Endodermal cell (in vitro differentiated cells): ENCODE measurements at places on chromosomes 6 and 20. TPM values are rescaled to one million over a fixed set of nuclear protein-coding genes. Genes with fewer than 3 reads are reported as not detected.

The BPIFB1 gene
- 0.24 TPM in 1 of 3 replicates, not detected in the others for total RNA-seq

The PPP1R14C gene
- 0.17 to 0.20 TPM in 2 of 3 replicates, not detected in the other for total RNA-seq

The ARMC12 gene
- 0.47 and 0.57 TPM in 2 replicates for total RNA-seq

The PAQR8 gene
- total RNA-seq: 5.4 and 5.9 TPM in 2 replicates

The ACSS1 gene
- total RNA-seq: 0.22 and 0.23 TPM in 2 replicates

GRCh38 chr6:83430611-83431544, at the start of gene ME1:
ME1 (minus strand) TSS chr6:83431051; CDS start chr6:83430954, 97 bp downstream.
- H3K36me3 ChIP-seq: no peaks in the 10 kb centered on the region
- no peaks in the 10 kb centered on the region for H3K4me1 ChIP-seq
- peak within 1 kb of the TSS; percentile 81 for H3K4me3 ChIP-seq
- peak; percentile 92 for DNase-seq
- no peaks in the 10 kb centered on the region for H3K27me3 ChIP-seq
- peak within 1 kb of the TSS; percentile 78 for H3K27ac ChIP-seq

- no peaks in the 10 kb centered on the region for H3K36me3 ChIP-seq
- no peak overlapping the region for H3K27ac ChIP-seq
- no peak overlapping the region for H3K4me3 ChIP-seq
- H3K27me3 ChIP-seq: peaks cover 9% of the 10 kb centered on the region
These were observed 13.3 kb upstream of the ENPP5 start for GRCh38 chr6:46184114-46184513.

DNA sequence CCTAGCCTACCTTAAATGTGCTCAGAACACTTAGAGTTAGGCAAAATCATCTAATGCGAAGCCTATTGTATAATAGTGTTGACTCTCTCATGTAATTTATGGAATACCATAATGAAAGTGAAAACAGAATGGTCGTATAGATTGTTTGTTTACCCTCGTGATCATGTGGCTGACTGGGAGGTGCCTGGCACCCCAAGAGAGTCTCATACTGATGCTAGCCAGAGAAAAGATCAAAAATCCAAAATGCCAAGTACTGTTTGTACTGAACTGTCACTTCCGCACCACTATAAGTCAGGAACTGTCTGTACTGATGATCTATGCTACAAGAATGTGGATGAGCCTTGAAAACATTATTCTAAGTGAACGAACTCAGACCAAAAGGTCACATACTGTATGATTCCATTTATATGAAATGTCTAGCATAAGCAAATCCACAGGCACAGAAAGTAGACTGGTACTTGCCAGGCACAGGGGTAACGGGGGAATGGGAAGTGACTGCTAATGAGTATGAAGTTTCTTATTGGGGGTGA, 22.4 kb downstream of the ZMYND8 start:
- no peak overlapping the region for H3K4me3 ChIP-seq
- H3K27ac ChIP-seq: no peak overlapping the region
- DNase-seq: no peak
- no peaks in the 10 kb centered on the region for H3K27me3 ChIP-seq

- H3K27ac ChIP-seq: no peak overlapping the region
- H3K36me3 ChIP-seq: no peaks in the 10 kb centered on the region
- peak; percentile 81 for DNase-seq
- H3K4me3 ChIP-seq: peak overlapping the region; percentile 35
- H3K27me3 ChIP-seq: peaks cover 100% of the 10 kb centered on the region
These were observed 516 bp upstream of the IRF4 start for GRCh38 chr6:390914-391558.

GRCh38 chr6:132007474-132008190, 56.5 kb upstream of the CCN2 start:
- no peaks in the 10 kb centered on the region for H3K4me1 ChIP-seq
- H3K27ac ChIP-seq: no peak overlapping the region
- no peaks in the 10 kb centered on the region for H3K36me3 ChIP-seq

- no peaks in the 10 kb centered on the region for H3K4me1 ChIP-seq
- no peaks in the 10 kb centered on the region for H3K36me3 ChIP-seq
- H3K27me3 ChIP-seq: peaks cover 15% of the 10 kb centered on the region
- H3K4me3 ChIP-seq: no peak overlapping the region
- H3K27ac ChIP-seq: no peak overlapping the region
- DNase-seq: peak; percentile 6
These were observed 223.2 kb upstream of the EXOC2 start for GRCh38 chr6:916131-916530.

GRCh38 chr20:20201124-20201523, 148.8 kb downstream of the CFAP61 start:
- peaks cover 16% of the 10 kb centered on the region for H3K4me1 ChIP-seq
- DNase-seq: no peak
- no peak overlapping the region for H3K27ac ChIP-seq
- no peaks in the 10 kb centered on the region for H3K27me3 ChIP-seq

DNA sequence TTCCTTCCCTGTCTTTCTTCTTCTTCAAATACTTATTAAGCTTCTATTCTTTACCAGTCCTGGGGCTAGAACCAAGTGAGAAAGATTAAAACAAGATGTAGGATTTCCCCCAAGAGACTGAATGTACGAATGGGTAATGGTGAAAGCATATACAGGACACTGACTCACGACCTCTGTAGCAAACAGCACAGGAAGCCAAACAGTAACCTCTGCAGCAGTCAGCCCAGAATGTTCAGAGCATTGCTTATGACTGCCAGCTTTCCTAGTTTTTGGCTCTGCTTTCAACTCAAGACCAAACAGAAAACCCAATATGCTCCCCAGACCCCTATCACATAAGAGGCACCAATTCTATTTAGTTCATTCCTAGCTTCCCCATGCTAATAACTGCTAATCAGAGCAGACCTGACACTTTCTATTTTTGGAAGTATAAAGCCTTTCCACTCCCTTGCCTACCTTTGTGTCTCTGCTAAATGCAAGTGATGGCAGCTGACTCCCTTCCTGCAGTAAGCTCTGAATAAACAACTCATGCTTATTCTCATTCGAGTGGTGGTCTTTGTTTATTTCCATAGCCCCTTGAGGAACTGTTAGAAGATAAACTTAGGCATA, 690.6 kb downstream of the EPM2A start:
- no peaks in the 10 kb centered on the region for H3K36me3 ChIP-seq
- H3K4me3 ChIP-seq: no peak overlapping the region
- H3K27me3 ChIP-seq: no peaks in the 10 kb centered on the region
- no peak overlapping the region for H3K27ac ChIP-seq

DNA sequence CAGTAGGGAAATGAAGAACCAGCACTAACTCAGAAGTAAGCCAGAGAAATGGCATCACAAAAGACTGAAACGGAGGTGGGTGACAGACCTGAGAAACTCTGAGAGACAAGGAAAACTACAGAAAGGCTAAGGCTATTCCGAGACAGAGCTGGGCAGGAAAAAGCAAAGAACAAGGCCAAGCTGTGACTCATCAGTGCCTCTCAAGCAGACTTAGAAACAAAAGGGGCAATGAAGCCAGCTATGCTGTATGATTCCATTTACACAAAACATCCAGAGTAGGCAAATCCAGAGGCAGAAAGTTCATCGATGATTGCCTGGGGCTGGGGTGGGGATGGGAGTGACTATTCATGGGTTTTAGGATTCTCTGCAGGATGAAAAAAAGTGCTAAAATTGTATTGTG, 50.0 kb downstream of the SLC23A2 start:
- H3K27ac ChIP-seq: no peak overlapping the region
- DNase-seq: no peak
- H3K4me3 ChIP-seq: no peak overlapping the region
- H3K4me1 ChIP-seq: no peaks in the 10 kb centered on the region
- no peaks in the 10 kb centered on the region for H3K36me3 ChIP-seq

DNA sequence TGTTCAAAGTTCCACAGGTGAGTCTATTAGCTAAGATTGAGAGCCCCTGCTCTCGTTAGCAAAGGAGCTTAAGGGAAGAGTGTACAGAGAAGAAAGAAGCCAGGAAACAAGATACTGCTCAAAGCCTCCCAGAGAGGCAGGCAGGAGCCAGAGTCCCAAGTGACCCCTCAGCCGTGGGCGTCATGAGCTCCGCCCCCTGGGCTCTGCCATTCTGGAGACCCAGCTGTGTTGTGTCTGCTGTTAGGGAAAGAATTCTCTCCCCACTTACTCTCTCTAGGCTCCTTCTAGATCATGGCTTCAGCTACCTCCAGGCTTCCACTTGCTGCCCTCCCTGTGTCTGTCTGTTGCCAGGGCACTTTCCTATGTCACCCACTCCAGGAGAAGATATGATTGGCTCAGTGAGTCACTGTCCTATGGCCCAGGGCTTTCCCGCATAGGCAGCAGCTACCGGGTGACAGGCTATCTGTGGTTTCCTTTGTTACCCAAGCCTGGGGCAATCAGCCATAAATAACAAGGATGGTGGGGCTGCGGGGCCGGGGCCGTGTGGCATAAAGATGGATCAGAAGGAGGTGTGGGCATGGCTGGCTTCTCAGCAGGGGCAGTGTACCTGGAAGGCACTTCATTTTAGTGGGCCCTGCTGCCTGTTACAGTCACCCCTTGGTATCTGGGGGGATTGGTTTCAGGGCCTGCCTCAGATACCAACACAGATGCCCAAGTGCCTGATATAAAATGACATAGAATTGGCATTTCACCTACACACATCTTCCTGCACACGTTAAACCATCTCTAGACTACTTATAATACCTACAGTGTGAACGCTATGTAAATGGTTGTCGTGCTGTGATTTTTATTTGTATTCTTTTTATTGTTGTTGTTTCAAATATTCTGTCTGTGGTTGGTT, 118.9 kb downstream of the ARMC2 start:
- no peak overlapping the region for H3K4me3 ChIP-seq
- peak; percentile 83 for DNase-seq
- no peaks in the 10 kb centered on the region for H3K36me3 ChIP-seq
- peaks cover 5% of the 10 kb centered on the region for H3K4me1 ChIP-seq
- H3K27me3 ChIP-seq: no peaks in the 10 kb centered on the region

GRCh38 chr6:122363769-122364483, 35.5 kb upstream of the HSF2 start:
- no peaks in the 10 kb centered on the region for H3K27me3 ChIP-seq
- no peaks in the 10 kb centered on the region for H3K4me1 ChIP-seq
- no peaks in the 10 kb centered on the region for H3K36me3 ChIP-seq
- H3K4me3 ChIP-seq: no peak overlapping the region

- H3K4me1 ChIP-seq: peaks cover 3% of the 10 kb centered on the region
- H3K36me3 ChIP-seq: peaks cover 45% of the 10 kb centered on the region
- peak overlapping the region; percentile 1 for H3K27ac ChIP-seq
- no peak overlapping the region for H3K4me3 ChIP-seq
- DNase-seq: no peak
- no peaks in the 10 kb centered on the region for H3K27me3 ChIP-seq
These were observed 188.3 kb downstream of the SASH1 start for GRCh38 chr6:148530976-148531375.

GRCh38 chr6:36800223-36801076, 38.8 kb downstream of the CPNE5 start:
- H3K4me3 ChIP-seq: no peak overlapping the region
- no peak overlapping the region for H3K27ac ChIP-seq
- no peak for DNase-seq
- H3K36me3 ChIP-seq: no peaks in the 10 kb centered on the region
